ENCODE measurements at places on chromosomes 11 and 22.

DNA sequence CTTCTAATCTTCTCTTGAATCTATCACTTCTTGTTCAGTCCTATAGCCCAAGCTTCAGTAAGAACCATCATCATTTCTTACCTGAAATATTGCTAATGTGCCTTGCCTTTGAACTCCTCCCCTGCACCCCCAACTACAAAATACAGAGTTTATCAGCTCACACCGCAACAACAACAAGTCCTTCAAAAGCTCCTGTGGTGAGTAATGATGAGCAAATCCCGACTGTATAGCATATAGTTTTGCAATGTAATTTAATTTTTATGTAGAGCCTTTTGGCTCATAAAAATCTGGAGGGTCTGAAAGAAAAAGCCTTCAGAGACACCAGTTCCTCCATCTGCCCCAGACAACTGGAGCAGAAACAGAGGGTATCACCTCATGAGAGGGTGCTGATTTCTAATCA, 124.7 kb downstream of the ARHGAP32 start:
- no peak for DNase-seq

GRCh38 chr22:43897751-43898261, 6.0 kb upstream of the PNPLA5 start:
- DNase-seq = no peak

GRCh38 chr11:111532365-111532709, 8.2 kb upstream of the LAYN start:
- no peak for DNase-seq

DNA sequence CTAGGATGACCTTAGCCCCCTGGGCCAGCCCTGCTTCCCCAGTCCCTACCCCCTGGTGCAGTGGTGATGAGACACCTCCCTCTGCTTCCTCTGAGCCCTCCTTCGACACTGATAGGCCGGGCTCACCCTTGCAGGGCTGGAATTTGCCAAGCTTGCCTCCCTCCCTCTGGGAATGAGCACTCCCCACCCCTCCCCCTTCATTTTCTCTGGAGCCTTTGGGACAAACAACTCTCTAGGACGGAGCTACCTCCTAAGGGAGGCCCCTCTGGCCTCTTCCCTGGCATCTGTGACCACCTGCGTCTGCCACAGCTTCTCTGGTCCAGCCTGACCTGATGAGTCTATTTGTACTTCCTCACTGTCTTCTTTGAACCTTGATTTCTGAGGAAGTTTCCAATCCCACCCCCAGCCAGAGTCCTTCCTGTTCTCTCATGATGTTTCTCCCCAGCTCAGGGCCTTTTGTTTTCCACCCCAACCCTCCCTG, 53.3 kb upstream of the ADA2 start:
- no peak for DNase-seq

DNA sequence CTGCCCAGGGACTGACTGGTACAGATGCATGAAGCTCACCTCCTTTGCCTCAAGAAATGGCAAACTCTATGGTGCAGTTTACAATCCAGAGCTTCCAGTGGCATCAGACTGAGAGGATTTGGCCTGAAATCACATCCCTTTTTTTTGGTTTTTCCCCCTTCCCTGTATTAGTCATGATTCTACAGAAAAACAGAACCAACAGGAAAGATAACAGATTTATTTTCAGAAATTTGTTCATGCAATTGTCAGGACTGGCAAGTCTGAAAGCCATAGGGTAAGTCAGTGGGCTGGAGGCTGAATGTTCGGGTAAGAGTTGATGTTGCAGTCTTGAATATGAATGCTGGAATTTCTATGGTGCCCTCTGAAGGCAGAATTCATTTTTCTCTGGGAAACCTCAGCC, 12.0 kb upstream of the ZDHHC13 start:
- DNase-seq = no peak

DNA sequence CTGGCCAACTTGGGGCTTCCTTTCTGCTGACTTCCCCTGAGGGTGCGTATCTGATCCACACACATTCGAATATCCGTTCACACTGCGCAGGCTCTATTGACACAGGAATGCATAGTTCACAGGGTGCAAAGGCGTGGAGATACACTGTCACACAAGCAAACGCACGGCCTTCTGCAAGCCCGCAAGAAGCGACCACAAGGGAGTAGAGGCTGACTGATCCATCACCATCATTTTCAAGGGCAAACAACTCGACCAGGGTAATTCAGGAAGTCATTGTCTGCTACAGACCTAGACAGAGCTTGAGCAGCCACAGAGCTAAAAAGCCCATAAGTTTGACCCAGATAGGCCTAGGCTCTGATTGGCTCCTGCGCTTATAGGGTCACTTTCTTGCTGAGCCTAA, 392.3 kb downstream of the MN1 start:
- DNase-seq = no peak

Measured in activated CD4-positive, alpha-beta T cell treated with anti-CD3 and anti-CD28 coated beads for 4 hours (primary cell).